ENCODE measurements at places on chromosomes 5 and 9. TPM values are rescaled to one million over a fixed set of nuclear protein-coding genes. Genes with fewer than 3 reads are reported as not detected.

The GABRA1 gene
- total RNA-seq: not detected

The TICAM2 gene
- 0.63 TPM for total RNA-seq

The SARDH gene
- total RNA-seq: 0.19 TPM

The KCNMB1 gene
- not detected for total RNA-seq

The VLDLR gene
- 7.4 TPM for total RNA-seq

The AFAP1L1 gene
- total RNA-seq: 137 TPM

Data from bladder microvascular endothelial cell (primary cell).